ENCODE measurements at places on chromosomes 4 and X.

- no peak for DNase-seq
Measured at GRCh38 chr4:77697860-77698590, 92.4 kb downstream of the CXCL13 start.

GRCh38 chr4:2910409-2910808 lies 52.8 kb downstream of the NOP14 start:
- DNase-seq, result no peak

GRCh38 chr4:148565801-148566200 lies 123.6 kb upstream of the NR3C2 start:
- no peak for DNase-seq

DNA sequence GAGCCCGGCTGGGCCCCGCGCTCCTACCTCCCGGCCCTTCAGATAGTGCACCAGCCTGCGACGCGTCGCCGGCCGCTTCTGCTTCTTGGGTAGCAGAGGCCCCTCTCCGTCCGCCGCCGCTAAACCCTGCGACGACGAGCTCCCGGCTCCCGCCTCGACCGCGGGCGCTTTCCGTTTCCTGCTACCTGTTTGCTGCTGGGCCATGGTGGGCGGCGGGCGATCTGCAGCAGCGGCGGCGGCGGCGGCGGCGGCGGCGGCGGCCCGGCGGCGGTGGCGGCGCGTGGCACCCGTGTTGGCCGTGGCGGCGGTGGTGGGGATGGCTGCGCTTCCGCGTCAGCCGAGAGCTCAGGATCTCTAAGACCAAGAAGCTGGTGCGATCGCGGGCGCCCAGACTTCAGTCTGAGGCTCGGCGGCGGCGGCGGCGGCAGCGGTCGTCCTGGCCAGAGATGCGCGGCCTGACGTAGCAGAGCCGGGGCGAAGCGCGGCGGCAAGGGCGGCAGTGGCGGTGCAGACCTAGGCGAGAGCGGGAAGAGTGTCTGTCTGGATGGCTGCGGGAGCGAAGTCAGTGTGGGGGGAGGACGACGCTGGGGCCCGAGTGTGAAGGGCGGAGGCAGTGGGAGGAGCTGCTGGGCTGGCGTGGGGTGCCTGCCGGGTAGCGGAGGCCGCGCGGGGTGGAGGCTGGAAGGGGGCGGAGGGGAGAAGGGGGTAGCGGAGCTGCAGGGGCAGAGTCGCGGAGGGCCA lies at the start of gene DCAF12L2:
DCAF12L2 (minus strand) TSS at position 569 of the 741 bp plus-strand sequence; CDS start at position 204, 365 bp downstream.
- no peak for DNase-seq

DNA sequence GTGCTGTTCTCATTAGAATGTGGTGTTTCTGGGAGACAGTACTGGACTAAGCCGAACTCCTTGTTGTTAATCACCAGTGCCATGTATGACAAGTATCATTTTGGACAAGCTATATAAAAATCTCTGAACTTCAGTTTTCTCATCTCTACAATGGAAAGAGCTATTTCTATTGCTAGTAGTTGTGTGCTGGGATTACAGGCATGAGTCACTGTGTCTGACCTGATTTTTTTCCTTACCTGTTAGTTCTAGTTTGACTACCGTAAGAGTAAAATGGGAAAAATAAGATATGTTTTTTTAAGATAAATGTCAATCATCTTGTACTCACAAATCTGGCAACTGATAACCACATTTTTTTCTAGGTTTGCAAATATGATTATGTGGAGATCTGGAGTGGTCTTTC lies 192.3 kb downstream of the TLL1 start:
- no peak for DNase-seq

GRCh38 chr4:58359590-58359989 lies 1249.4 kb upstream of the IGFBP7 start:
- no peak for DNase-seq

Measured in stimulated activated naive B cell treated with anti-CD40 and anti-IgM and Interleukin-4, amounts not matched to agents 10 μg/mL and 1 μg/mL and 100 μg/mL, for 72 hours (primary cell).